Calu3 (cell line): ENCODE measurements at places on chromosomes 1 and 21.
A peak's percentile ranks its signal among the peaks of the same experiment; 100 is the strongest.

- no peak for DNase-seq
Measured at GRCh38 chr1:168700575-168701268, 28.3 kb downstream of the DPT start.

GRCh38 chr1:84048820-84049219 lies 49.9 kb upstream of the TTLL7 start:
- no peak for DNase-seq

GRCh38 chr1:246445503-246445902 lies 61.6 kb downstream of the SMYD3 start:
- no peak for DNase-seq

DNA sequence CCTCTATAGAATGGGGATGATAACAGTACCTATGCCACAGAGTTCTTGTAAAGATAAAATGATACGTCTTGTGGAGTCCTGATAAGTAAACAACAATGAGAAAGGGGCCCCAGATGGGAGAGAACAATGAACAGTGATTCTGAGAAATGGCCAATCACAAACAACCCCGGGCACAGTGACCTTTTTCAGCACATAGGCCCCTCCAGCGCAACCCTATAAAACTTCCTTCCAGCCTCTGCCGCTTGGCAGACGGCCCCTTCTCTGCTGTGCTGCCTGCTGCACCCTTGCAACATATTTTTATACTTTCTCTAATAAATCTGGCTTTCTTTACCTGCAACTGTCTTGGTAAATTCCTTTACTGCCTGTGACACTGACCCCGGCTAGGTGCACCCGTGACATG lies 8.9 kb downstream of the RCAN1 start:
- no peak for DNase-seq

DNA sequence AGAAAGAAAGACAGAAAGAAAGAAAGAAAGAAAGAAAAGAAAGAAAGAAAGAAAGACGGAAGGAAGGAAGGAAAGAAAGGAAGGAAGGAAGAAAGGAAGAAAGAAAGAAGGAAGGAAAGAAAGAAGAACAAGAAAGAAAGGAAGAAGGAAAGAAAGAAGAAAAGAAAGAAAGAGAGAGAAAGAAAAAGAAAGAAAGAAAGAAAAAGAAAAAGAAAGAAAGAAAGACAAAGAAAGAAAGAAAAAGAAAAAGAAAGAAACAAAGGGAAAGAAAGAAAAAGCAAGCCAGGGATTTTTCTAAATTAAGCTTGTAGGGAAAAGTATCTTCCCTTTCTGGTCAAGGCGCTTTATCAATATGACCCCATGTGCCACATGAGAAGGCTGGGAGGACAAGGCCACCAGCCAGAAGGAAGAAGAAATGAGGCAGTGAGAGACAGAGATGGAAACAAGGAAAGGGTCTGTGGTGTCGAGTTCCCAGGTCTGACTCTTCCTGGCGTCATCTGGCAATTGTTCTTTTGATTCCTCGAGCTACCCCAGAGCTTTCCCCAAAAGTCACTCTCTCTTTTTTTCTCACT lies 88.4 kb upstream of the LPGAT1 start:
- DNase-seq: no peak

DNA sequence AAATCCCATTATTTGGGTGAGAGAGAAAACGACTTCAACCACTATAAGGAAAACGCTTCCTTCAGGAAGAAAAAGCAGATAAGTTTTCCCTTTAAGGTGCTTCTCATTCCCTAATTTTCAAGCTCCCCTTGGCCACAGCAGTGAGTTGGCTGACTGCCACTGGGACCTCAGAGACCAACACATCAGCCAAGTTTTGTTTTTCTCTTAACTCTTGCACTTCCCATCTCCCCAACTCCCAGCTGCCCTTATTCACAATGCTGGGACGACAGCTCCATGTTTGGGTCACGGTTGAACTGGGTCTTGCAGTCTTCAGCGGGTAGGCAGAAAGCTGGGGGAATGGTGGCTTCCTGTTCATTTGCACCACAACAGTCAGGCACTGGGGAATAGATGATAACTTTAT lies 18.9 kb downstream of the SGIP1 start:
- DNase-seq: no peak

- DNase-seq: no peak
Measured at GRCh38 chr1:182415789-182416188, 15.3 kb upstream of the TEDDM1 start.

- no peak for DNase-seq
Measured at GRCh38 chr1:184970691-184971161, 3.6 kb downstream of the NIBAN1 start.

- DNase-seq: no peak
Measured at GRCh38 chr1:208541225-208541855, 297.2 kb upstream of the PLXNA2 start.

DNA sequence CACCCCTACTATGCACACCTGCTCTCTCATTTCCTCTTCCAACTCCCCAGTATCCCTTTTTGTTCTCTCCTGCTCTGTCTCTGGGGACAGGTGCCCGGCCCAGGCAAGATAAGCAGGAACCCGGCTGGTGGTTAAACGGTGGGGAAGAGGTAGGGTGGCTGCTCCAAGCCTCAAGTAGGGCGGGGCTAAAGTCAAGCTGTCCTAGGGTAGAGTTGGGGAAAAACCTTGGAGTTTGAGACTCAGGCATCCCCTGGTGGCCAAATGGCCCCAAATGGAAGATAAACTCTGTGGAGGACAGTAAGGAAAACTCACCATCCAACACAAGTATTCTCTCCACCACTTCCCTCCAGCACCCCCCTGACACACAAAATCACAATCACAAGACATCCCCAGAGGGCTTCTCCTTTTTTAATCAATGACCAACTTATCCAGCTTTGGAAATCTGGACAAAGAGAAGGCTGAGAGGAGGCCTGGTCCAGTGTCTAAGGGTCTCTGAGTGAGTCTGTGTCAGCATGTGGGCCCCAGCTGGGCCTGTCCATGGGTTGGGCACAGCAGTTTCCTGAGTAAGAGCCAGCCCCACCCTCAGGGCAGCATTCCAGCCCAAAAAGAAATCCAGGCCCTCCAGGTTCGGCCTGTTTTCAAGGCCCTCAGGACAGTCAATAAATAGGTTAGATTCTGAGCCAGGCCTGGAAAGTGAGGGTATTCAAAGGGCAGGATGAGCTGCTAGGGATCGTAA lies 9.8 kb downstream of the POMGNT1 start:
- DNase-seq: no peak

DNA sequence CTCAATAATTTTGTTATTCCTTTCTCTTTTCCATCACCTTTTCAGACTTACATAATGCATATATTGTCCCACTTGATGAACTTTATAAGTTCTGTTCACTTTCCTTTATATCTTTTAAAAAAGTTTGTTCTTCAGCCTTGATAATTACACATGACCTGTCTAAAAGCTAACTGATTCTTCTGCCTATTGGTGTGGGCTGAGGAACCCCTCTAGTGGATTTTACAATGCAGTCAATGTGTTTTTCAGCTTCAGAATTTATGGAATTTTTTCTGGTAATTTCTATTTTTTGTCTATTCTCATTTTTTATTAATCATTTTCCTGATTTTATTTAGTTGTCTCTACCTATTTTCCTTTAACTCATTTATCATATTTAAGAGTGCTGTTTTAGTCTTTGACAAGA lies 7.5 kb downstream of the MNDA start:
- no peak for DNase-seq

GRCh38 chr21:37338671-37339551 lies 27.7 kb upstream of the DYRK1A start:
- DNase-seq: peak; percentile 30

- no peak for DNase-seq
Measured at GRCh38 chr1:117561071-117561470, 44.8 kb upstream of the TENT5C start.

GRCh38 chr1:201128962-201129361 lies 2.0 kb upstream of the ASCL5 start:
- DNase-seq: no peak

DNA sequence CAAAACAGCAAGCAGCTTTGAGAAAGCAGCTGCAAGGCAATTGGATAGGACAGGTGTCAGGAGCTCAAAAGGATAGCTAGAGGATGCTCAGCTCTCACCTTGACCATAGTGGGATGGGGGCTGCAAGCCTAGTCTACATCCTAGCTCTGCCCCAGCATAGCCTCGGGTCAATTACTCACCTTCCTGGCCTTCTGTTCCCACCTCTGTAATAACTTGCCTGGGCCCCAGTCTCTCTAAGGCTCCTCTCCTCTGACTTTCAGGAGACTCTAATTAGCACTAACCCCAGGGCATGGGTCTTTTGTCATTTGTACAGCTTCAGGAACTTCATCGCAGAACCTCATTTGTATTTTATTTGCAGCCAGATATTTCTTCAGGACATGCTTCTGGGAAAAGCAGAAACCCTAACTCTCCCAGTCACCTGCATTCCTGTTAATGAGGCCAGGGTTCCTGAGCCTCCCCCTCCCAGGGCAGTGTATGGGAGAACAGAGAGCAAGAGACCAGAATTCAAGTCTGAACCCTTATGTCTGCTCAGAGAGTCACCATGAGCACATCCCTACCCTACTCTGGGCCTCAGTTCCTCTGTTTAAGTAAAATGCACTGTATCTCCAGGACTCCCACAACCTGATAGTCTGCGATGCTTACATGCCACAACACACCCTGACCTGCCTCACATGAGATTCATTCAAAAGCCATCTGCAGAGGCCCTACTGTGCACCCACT lies 108.1 kb downstream of the MATN1 start:
- DNase-seq: no peak

DNA sequence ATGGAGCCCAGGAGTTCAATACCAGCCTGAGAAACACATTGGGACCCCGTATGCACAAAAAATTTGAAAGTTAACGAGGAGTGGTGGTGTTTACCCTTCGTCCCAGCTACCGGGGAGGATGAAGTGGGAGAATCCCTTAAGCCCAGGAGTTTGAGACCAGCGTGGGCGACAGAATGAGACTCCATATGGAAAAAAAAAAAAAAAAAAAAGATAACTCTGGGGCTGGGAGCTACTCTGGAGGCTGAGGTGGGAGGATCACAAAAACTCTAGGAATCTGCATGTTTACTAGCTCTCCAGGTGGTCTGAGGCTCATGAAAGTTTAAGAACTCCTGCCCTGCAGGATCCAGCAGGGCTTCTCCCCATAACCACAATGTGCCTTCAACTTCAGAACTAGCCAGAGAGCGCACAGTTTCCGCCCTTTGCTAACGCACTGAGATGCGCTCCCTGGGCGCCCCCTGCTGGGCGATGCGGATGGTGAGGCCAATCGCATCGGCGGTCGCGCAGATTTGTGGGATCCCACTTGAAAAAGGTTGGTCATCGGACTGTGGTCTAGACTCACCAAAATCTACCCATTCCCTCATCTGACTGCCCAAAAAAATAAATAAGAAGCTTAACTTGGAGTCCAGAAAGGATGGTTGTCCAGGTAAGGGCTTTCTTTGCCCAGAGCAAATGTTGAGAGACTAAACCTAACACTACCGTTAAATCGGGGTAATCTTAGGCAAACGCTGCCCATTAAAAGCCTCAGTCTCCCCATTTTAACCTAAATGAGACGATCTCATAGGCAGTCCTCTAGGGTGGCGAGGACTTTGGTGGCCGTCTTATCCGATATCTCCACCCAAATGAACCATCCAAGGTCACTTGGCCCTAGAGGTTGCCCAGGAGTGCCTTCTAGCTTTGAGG lies 8.8 kb downstream of the ZNF683 start:
- DNase-seq: peak; percentile 88

DNA sequence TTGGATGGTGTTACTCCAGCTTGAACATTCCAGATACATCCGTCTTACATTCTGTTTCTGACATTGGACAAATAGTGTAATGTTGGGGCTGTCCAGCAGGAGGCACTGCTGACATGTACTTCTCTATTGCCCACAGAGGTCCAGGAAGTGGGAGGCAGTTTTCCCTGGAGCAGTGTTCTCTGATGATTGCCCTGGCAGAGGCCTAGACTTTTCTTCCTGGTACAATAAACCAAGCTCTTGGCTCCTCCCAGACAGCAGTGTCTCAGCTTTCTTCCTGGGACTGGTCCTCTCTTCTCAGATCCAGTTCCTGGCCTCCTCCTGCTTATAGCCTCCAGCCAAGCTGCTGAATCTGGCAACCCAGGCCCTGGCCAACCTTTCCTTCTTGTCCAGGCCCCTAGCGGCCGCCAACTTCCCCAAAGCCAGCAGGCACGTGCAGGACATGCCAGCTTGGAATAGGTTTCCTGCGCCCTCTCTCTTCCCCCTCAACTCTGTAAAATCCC lies 14.9 kb upstream of the IFNLR1 start:
- peak; percentile 78 for DNase-seq

DNA sequence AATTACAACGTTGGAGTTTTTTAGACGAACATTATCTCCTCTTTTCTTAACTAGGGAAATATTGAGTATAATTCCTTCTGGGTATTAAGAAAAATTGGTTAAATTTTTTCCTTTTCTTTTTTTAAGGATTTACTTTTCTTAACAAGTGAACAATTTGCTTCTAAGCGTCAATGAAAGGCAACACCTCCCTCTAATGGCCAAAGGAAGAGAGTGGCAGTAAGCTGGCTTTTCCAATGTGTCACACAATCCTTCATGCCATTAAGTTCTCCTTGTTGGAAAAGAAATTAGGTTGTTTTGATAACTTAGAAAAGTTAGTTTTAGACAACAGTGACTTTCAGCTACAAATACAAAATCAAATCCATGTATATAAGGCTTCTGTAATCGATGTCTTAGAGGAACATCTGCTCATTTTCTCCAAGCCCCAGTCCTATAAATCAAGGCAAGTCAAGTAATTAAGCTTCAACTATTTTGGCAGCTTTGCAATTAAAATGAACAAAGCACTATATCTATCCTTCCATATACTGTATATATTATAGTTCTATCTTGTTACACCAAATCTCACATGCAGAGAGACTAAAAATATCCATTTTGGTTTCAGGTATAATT lies 62.8 kb downstream of the EDEM3 start:
- DNase-seq: peak; percentile 28

DNA sequence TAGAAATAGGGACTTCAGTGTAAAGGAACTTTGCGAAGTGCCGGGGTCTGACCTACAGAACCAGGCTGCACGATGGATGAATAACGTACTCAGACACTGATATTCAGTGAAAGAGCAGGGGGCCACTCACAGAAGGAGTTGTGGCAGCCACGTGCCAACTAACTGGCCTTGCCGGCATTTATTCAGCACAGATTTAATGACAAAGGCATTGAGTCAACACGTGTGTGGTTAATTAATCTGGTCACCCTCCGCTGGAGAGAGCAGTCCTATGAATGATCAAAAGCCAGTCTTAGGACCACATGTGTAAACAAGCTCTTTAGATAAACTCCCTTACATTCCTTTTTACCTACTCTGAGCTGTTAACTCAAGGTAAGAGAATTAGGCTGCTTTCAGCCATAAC lies 6.2 kb upstream of the B3GALT2 start:
- no peak for DNase-seq

- DNase-seq: no peak
Measured at GRCh38 chr1:40575336-40575735, 43.9 kb downstream of the ZNF684 start.
